Mesangial cell (primary cell): ENCODE measurements at places on chromosomes 5 and 9. TPM values are rescaled to one million over a fixed set of nuclear protein-coding genes. Genes with fewer than 3 reads are reported as not detected.

The MYOZ3 gene
- 1.5 and 2.4 TPM in 2 replicates for total RNA-seq

The GPR21 gene
- not detected in 2 replicates for total RNA-seq

The TTC23L gene
- total RNA-seq, result 0.13 TPM in 1 of 2 replicates, not detected in the other

The PCDHB13 gene
- total RNA-seq, result 0.16 and 1.1 TPM in 2 replicates

The CNTNAP3 gene
- 13.5 and 23.5 TPM in 2 replicates for total RNA-seq

The LHX2 gene
- total RNA-seq, result not detected in 2 replicates

The IL3 gene
- not detected in 2 replicates for total RNA-seq

The EXOSC2 gene
- total RNA-seq, result 12.5 and 35.2 TPM in 2 replicates

The TAF7 gene
- total RNA-seq, result 24.3 and 29.2 TPM in 2 replicates

The NSMF gene
- 41.9 and 92.3 TPM in 2 replicates for total RNA-seq

The PCDHA9 gene
- under 0.01 TPM in 1 of 2 replicates, not detected in the other for total RNA-seq

The BAAT gene
- total RNA-seq, result 0.13 and 0.16 TPM in 2 replicates

The CCDC192 gene
- not detected in 2 replicates for total RNA-seq

The CATSPER3 gene
- 0.13 and 0.16 TPM in 2 replicates for total RNA-seq

The ZDHHC12 gene
- 111 and 159 TPM in 2 replicates for total RNA-seq

The KCNIP1 gene
- total RNA-seq, result 0.81 and 11.2 TPM in 2 replicates

The PCDHB16 gene
- 0.16 and 0.63 TPM in 2 replicates for total RNA-seq

The CCL27 gene
- total RNA-seq, result 0.25 TPM in 1 of 2 replicates, not detected in the other

The FCN2 gene
- total RNA-seq, result not detected in 2 replicates

The LHX3 gene
- total RNA-seq, result not detected in 2 replicates

The LURAP1L gene
- 3.9 and 4.1 TPM in 2 replicates for total RNA-seq

The PRLR gene
- under 0.01 and 0.51 TPM in 2 replicates for total RNA-seq

The C9orf152 gene
- total RNA-seq, result not detected in 2 replicates

The SIGMAR1 gene
- 156 and 253 TPM in 2 replicates for total RNA-seq

The LCN1 gene
- not detected in 2 replicates for total RNA-seq

The SH3TC2 gene
- total RNA-seq, result under 0.01 and 0.65 TPM in 2 replicates

The HSPB3 gene
- not detected in 2 replicates for total RNA-seq

The UHRF2 gene
- 20.0 and 30.6 TPM in 2 replicates for total RNA-seq

The TMEM252 gene
- total RNA-seq, result not detected in 2 replicates

The NUTM2F gene
- not detected in 2 replicates for total RNA-seq

The RPS14 gene
- total RNA-seq, result 1,725 and 2,035 TPM in 2 replicates

The MLANA gene
- not detected in 2 replicates for total RNA-seq

The MARCHF3 gene
- total RNA-seq, result 1.5 and 3.1 TPM in 2 replicates

The ZBTB34 gene
- 2.8 and 8.0 TPM in 2 replicates for total RNA-seq

The HAVCR1 gene
- 2.1 and 11.7 TPM in 2 replicates for total RNA-seq

The SH2D3C gene
- 0.25 TPM in 1 of 2 replicates, not detected in the other for total RNA-seq

The TMEM38B gene
- total RNA-seq, result 5.5 and 7.7 TPM in 2 replicates
